ENCODE measurements at places on chromosomes 6 and 20.
A peak's percentile ranks its signal among the peaks of the same experiment; 100 is the strongest.

DNA sequence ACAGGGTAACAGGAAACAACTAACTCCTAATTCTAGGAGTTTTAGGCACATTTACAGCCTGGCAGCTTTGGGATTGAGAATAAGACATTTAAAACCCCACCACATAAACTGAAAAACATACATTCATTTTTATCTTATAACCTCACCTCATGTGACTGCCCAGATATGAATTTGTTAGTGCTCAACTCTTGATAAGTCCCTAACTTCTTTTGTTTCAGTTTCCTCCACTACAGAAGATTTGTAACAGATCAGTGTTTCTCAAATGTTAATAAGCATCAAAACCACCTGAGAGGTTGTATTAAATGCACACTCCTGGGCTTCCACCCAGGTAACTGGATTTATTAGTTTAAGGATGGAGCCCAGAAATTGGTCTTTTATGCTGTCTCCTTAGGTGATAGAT, 190.1 kb upstream of the ARID1B start:
- no peak for DNase-seq

DNA sequence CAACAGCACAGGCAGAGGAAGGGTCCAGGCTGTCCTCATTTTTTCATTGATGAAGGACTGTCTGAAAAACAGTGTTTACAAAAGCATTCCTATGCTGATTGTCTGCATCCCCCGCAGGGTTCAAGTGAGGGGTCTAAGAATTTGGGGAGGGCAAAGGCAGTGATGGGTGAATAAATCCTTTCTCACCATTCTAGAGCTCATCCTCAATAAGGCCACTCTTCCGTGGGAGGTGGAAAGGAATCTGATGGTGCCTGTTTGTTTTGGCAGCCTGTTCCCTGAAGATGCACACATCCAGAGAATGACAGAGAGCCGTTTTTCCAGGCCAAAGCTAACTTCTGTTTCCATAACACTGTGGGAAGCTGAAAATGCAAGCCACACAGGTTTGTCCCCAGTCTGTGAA, 164.5 kb downstream of the MOXD1 start:
- no peak for DNase-seq

DNA sequence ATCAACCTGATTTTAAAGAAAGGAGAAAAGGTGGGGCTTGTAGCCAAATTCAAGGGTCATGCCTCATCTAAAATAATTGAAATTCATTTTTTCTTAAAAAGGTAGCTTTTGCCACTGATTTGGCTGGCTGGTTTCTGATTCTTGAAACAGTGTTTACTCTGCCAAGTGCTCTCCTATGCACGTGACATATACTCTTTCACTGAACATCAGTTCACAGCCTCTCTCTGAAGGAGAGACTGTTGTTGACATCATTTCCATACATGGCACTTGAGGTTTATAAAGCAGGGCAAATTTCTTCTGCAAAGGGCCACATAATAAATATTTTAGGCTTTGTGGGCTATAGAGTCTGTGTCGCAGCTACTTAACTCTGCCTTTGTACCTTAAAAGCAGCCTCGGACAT, 40.4 kb upstream of the DOK5 start:
- no peak for DNase-seq

- DNase-seq = no peak
Measured at GRCh38 chr20:60211618-60212463, 253.6 kb downstream of the CDH26 start.

DNA sequence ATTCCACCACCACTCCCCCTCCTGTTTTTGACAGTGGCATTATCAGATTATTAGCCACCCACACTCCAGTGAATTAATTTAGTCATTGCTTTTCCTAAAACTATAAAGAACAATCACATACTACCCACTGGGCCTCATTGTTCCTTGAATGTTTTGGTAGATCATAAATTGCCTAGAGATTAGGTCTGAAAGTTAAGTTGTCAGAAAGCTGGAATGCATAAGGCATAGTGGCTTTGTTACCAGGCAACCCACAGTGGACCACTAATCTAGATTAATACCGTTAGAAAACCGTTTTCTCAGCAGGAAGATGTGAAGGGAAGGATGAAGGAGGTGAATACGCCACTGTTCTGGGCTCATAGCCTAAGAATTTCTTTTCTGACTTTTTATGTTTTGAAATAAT, 75.6 kb downstream of the SAMD3 start:
- DNase-seq = no peak

DNA sequence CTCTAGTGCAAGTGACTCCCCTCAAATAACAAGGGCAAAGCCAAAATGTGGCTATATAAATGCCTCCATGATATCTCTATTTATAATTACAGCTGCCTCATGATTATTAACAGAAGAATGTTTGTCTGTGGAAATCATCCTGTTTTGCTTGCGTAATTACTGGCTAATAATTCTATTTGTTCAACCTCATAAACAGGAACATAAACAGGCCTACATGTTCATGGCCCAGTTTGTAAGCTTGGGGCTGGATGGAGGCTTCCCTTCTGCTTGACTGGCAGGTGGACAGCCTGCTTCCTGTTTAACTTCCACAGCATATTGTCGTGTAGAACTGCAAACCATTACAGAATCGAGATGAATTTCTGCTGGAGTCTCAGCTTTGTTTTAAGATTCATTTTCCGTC, 766.0 kb upstream of the MAP3K7 start:
- no peak for DNase-seq

DNA sequence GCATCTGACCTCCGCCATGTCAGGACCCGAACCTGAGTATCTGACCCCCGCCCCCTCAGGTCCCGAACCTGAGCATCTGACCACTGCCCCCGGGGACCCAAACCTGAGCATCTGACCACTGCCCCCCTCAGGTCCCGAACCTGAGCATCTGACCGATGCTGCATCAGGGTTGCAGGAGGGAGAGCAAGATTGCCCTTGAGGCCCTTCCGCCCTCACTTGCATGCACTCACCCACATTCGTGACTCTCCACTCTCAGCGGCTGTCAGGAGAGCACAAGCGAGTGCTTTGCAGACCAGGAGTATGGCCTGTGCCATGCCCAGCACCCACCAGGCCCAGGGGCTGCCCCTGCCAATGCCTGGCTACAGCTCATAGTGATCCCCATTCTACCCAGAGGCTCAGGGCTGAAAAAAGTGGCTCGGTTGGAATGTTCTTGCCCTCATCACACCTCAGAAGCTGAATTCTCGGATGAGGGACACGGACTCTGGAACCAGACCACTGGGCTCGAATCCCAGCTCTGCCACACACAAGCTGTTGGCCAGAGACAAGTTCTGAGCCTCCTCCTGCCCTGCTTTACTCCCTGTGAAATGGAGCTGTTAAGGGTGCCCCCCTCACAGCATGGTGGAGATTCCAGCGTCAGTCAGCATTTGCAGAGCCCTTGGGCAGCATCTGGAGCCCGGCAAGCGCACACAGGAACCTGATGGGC, 82.1 kb downstream of the DLL1 start:
- DNase-seq = peak; percentile 1

DNA sequence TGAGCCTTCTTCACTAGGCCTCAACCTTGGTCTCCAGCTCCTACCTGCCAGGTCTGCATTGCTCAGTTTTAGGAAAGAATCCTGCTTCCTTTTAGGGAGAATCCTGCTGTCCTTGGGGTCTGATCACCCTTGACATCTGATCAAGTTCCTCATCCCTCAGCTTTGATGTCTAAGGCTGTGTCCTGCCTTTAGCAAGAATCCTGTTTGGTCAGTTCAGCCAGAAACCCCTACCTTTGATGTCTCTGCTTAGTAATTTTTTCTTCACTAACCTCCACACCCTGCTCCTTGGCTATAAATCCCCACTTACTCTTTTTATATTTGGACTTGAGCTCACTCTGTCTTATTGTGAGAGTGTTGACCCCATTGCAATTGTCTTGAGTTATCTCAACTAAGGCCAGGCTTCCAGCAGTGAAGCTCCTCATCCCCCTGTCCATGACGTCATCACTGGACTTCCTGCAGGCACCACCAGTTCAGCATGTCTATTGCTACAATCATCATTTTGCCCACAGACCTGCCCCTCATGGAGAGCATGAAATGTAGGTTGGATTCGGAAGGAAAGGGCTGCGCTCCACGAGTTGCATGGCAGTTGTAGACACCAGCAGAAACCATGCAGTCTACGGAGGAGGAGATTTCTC, 4.7 kb upstream of the CST5 start:
- no peak for DNase-seq

GRCh38 chr20:44884907-44885391, 556 bp upstream of the YWHAB start:
- DNase-seq = no peak

GRCh38 chr20:36851490-36851889, 24.4 kb upstream of the TLDC2 start:
- DNase-seq = no peak

DNA sequence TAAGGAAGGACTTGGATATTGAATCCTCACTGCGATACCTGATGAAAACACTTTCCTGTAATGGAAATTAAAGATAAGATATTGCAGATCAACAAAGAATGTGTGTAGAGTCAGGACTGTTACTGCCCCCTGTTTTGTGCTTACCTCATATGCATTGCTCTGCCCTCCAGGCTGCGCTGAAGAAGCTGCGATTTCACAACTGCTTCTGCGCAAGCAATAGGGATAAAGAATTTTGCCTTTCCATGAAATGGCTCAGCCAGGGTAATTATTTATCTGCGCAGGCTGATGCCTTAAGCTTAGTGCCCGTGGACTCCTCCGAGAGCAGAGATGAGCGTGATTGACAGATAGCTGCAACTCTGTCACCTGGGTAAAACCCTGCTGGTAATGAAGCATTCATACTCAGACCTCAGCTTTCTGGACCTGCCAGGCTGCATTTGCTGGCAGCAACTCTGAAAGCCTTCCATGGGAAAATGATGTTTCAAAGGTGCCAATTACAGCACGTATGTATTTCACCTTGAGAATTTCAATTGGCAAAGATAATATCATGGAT, 370.6 kb downstream of the SAMD5 start:
- no peak for DNase-seq

GRCh38 chr6:95785785-95786184, 208.4 kb downstream of the MANEA start:
- DNase-seq = no peak

GRCh38 chr6:37693546-37694250, 4.0 kb downstream of the MDGA1 start:
- DNase-seq = no peak

GRCh38 chr20:32672982-32673851, 524 bp downstream of the C20orf203 start:
- DNase-seq = no peak

GRCh38 chr20:4649941-4650681, 71.6 kb upstream of the PRND start:
- DNase-seq = no peak

DNA sequence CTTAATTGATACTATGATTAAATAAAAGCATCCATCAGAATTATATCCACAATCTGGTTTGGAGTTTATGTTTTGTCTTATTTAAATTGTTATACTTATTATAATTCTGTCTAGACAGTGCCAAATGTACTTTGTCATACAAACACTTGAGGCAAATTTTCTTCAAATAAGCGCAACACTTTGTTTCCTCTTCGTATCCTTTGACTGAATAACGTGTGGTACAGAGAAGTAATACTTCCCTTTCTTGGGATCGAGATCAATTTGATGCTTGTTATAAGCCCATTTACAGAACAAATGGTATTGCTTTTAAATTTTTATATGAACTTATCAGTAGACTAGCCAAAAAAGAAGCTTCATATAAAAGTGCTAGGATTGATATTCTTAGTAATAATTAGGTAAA, 111.0 kb downstream of the ATG5 start:
- no peak for DNase-seq

DNA sequence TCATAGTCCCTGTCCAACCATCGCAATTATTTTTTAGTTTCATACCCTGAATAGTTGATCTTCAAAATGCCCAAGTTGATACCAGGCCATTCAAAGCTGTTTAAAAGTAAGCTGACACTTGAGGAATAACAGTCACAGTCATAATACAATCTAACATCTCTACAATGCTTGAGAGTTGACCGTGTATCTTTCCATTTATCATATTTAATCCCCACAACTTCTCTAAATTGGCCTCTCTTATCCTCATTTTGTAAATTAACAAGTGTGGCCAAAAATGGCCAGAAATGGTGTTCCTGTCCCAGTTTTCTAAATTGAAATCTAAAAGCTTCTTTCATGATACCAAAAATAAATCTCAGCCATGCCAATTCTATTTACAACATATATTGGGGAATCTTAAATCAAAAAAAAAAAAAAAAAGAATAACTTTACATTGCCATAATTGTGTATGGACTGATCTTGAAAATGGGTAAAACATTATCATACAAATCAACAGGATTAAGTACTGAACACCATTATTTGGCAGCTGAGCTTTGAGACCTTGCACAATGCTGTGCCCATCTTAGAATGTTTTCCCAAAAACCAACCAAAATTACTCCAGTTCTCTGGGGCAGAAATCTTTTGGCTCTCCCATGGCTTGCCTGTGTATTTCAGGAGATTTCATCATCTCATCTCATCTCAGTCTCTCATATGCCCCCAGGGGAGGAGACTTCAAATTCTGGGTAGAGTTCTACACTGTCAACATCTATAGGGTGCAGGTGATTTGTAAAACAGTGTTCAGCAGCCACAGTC, 448.7 kb upstream of the JARID2 start:
- DNase-seq = no peak

- DNase-seq = no peak
Measured at GRCh38 chr20:57689745-57690481, 19.9 kb downstream of the PMEPA1 start.

DNA sequence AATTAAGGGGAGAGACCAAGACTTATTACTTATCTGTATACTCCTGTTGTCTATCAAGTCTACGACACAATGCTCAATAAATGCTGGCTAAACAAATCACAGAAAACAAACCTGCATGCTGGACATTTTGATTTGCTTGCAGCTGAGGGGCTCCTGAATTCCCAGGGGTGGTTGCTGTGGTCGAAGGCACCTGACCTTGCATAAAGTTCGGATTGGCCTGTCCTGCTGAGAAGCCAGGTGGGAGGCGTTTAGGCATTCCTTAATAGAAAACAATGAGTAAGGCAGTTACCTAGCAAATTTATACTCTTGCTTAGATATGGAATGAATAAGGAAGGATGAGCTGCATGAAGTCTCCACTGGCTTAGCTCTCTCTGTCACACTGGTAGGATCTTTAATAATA, 50.5 kb downstream of the TP53INP2 start:
- no peak for DNase-seq

GRCh38 chr20:1900321-1900801, 5.2 kb downstream of the SIRPA start:
- DNase-seq = peak; percentile 64

GRCh38 chr6:138590796-138591709, 91.8 kb upstream of the NHSL1 start:
- DNase-seq = peak; percentile 66

GRCh38 chr6:133648581-133648980, 240.3 kb upstream of the TCF21 start:
- DNase-seq = no peak

All from endothelial cell (in vitro differentiated cells).